ENCODE measurements at places on chromosomes 2 and 18.

GRCh38 chr2:69975136-69975852 lies 13.9 kb upstream of the ASPRV1 start:
- no peak for DNase-seq

DNA sequence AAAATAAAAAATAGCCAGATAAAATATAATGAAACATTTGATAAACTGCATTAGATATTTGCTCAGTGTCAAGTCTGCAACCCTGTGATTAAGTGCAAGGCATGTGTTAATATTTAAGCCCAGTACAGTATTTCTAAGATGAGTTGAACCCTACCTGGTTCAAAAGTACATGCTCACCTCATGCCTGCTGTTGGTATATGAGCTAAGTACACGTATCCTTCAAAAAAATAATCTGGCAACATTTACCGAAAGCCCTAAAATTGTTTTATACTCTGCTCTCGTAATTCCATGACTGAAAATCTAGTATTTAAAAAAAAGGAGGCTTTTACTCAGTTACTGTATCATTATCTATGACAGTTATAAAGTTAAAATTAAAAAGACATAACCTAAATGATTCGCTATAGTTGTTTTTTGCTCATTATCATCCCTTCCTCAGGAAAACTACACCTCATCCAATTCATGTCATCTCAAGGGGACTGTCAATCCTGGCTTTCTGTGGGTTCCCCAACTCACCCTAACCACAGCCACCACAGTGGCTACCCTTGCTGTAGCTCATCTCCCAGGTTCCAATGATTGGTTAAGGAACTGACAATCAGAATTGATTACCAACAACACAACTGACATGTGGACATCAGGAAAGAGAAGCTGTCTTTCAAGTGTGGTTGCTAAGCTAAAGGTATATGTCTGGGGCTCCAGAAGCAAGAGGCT lies 10.6 kb downstream of the TLK1 start:
- no peak for DNase-seq

DNA sequence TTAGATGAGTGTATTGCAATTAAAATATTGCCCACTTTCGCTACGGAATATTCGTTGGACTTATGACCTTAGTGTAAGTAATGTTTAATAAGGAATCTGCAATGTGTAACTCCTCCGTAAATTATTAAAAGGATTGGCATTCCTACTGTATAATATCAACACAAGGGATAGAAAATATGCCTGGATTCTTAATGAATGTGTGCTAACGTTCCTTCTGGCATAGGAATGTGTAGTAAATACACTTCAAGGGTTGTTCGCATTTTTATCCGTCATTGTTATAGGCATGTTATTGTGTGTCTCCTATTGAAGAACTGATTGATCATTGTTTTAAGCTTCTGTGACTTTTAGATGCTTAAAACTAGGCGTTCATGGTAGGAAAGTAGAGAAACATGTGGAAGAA lies 134.5 kb downstream of the NEDD4L start:
- no peak for DNase-seq

- DNase-seq = no peak
Observed at GRCh38 chr2:240711296-240711695, 19.6 kb downstream of the AQP12A start.

DNA sequence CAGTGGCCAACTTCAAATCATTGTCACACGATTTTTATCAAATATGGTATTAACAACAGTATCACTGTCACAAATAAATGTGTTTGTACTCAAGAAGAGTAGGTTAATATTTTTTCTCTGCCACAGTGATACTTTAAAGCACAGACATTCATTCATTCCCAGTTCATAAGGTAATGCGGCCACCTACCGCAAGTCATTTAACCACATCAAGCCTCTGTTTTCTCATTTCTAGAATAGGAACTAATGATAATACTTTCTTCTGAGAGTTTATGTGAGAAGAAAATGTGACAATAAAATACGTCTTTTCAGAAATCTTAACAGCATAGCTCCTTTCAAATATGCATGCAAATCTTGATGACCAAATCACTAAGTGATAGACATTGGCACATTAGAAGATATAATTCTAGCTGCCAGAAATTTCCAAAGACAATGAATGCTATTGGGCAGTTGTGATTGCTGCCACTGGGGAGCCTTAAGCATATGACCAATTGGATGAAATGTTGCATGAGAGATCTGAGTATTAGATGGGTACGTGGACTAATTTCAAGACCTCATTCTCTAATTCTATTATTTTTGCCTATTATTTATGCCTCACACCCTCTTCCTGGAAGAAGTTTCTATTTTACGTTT lies 430.9 kb downstream of the PID1 start:
- DNase-seq = no peak

- DNase-seq = no peak
Observed at GRCh38 chr2:188582211-188582610, 290.5 kb downstream of the GULP1 start.

DNA sequence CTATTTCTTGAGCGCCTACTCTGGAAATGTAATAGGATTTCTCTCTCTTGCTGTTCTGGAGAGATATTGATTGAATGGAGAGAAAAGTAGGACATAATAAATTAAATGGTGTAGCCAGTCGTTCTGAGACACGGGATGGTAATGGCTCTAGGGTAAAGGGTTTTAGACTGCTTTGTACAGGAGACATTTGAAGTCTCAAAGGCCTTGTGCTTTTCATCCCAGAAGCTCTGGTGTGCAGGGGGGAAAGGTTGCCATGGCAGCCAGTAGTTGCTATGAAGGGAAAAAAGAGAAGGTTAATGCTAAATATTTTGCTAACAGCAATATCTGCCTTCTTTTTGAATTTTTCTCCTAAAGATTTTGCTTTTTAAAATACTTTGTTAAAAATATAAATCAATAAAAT lies 359.3 kb downstream of the RIT2 start:
- DNase-seq = no peak

GRCh38 chr18:7261199-7261598 lies 30.3 kb downstream of the LRRC30 start:
- DNase-seq = no peak

- DNase-seq = no peak
Observed at GRCh38 chr2:111994042-111994441, 61.0 kb upstream of the TMEM87B start.

- no peak for DNase-seq
Observed at GRCh38 chr18:3875961-3876360, 426.0 kb downstream of the TGIF1 start.

DNA sequence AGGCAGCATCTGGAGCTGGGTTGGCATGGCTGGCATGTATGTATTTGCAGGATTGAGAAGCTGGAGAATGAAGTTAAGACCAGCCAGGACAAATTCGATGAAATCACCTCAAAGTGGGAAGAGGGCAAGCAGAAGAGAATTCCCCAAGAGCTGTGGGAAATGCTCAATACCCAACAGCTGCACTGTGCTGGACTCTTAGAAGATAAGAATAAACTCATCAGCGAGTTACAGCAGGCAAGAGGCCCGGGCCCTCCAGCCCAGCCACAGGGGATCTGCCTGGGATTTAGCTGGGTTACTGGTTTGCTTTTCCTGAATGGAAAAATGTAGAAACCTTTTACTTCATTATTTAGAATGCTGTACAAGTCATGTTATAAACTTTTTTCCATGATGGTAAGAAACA lies 22.5 kb downstream of the DRC1 start:
- no peak for DNase-seq

GRCh38 chr18:49025426-49025766 lies 74.6 kb upstream of the SMAD7 start:
- no peak for DNase-seq

DNA sequence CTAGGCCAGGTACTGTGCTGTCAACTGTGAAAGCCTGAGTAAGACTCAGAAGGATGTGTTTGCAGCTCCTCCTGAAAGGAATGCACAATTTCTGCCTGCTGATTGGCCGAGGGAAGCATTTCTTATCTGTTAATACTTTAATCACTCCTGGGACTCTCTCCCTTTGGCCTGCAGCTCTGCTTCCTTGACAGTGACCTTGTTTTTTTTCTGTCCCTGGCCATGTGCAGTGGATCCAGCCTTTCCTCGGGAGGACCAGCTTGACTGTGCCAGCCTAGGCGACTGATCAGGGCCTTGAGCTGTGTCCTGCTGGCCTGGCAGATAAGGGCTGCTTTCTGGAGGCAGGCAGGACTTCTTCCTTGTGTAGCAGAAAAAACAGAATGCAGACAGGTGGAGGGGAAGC lies 10.0 kb downstream of the RNF144A start:
- no peak for DNase-seq

- no peak for DNase-seq
Observed at GRCh38 chr2:179290329-179290728, 25.7 kb upstream of the SESTD1 start.

- DNase-seq = no peak
Observed at GRCh38 chr2:148982282-148982681, 56.2 kb upstream of the LYPD6B start.

DNA sequence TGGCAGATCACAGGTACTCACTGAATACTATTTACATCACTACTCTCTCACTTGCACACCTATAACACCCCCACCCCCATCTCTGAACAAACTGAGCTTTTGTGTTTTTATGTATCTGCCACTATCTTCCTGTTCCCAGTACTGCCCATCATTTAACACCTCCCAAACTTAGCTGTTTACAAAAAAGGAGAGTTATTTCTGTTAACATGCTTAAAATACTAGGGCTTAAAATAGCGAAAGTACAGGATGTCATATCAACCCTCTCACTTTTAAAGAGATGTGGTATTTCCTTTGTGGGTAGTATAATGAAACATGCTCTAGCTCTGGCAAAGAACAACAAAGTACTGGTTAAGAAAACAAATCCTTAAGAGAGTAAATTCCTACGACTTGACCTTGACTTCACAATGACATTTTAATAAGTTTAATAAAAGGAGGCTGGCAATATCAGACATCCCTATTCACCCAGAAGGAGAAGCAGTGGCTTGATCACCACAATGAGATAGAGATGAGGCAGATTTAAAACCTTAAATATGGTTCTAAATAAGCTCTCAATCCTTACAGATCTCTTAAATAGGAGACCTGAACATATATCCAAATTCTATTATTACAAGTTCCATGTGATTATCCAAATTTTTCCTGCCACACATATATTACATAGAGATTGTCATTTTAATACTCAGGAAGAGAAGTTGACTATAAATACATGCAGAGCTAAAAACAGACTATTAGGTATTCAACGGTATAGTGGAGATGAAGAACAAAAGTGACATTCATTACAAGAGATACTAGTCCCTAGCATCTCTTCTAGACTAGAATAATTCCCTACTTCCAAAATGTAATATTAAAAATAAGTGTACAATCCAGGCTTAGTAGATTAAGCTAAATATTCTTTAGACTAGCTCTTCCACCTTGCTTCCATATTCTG lies 36.9 kb downstream of the TRAK2 start:
- DNase-seq = no peak

- peak; percentile 18 for DNase-seq
Observed at GRCh38 chr2:26344581-26345282, 1.2 kb upstream of the SELENOI start.

DNA sequence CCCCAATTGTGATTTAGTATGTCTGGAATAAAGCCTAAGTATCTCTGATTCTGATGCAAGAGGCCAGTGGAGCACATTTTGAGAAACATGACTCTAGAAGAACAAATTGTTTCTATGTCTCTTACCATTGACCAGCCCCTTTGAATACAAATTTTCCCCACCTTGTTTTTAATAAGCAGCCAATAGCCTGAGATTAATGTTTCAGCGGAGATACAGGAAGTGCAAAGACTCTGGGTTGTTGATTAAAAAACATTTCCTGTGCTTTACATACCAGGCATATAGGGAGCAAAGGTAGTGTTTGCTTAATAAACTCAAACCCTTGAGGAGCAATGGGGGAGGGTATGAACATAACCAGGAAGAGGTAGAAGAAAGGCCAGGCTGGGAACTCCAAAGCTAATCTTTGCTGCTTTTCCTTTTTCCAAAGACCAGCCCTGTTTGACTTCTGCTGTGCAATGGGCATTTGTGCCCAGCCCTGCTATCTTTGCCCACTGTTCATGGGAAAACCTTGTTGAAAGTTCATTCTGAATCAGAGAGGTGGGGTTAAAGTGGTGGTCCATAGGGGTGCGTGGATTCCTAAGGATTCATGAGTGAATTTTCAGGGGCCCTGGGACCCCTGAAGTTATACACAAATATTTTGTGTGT lies 29.3 kb downstream of the UPP2 start:
- DNase-seq = no peak

- no peak for DNase-seq
Observed at GRCh38 chr2:15832849-15833680, 107.3 kb upstream of the MYCN start.

- DNase-seq = no peak
Observed at GRCh38 chr2:69113627-69114026, 100.6 kb downstream of the ANTXR1 start.

DNA sequence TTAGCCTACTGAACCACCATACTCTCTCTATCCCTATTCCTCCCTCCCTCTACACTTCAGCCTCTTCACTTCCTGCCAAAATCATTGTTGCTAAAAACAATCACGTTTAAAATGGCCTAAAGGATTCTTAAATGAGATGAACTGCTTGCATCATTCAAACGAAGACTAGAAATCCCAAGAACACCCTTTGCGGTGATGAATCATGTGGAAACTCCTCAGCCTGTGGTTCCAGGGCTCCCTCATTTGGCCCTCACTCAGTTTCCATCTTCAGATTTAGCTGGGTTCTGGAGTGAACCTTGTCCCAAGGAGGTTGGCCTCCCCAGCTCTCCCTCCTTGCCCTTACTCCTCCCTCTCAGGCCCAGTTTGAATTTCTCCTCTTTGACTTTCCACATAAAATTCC lies 125.6 kb upstream of the CDC42EP3 start:
- DNase-seq = no peak

DNA sequence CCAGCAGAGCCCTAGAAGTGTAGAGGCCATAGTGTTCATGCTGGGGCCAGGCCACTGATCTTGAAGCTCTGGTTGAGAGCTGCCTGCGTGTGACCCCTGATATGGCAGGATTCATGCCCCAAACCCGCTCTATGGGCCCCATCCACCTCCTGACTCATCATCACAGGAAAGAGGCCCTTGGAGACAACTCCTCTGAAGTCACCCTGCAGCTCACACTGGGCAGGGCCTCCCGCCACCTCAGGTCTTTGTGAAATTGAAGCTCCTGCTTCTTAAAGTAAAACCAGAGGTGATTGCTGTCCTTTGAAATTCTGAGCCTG lies 12.0 kb upstream of the TUBB6 start:
- no peak for DNase-seq

DNA sequence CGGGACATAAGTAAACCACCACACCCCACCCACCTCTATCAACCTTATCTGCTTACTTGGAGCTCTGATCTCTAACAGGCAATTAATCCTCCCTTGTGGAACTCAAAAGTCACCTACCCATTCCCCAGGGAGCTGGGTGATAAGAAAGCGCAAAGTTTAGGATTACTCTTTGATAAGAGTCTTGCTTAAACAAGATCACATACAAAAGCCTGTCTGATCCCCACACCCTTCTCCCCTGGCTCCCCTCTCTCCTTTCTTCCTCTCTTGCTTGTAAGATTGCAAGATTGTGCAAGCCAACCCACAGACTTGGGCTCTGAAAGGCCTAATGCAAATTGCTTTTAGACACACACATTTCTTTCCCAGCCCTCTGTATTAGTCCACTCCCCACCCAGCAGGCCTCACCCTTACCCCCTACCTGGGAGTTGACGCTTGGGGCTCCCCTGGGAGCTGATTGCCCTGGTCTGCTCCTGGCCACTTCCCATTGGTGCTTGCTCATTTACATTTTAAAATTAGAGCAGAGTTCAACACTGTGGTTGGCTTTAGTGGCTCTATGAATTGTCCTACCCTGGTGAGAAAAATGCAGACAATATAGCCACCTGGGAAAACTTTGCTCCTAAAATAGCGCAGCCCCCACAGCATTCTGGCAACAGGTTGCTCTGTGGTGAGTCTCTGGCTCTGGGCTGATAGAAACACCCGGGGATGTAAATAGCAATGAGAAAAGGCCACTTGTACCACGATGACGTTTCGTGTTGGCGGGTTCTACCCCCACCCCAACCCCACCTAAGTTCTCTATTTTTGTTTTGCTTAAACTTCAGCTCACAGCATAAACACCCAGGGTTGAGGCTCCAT lies 92.8 kb upstream of the MSH2 start:
- DNase-seq = no peak
